ENCODE measurements at places on chromosomes 2 and 18. TPM values are rescaled to one million over a fixed set of nuclear protein-coding genes. Genes with fewer than 3 reads are reported as not detected.
A peak's percentile ranks its signal among the peaks of the same experiment; 100 is the strongest.

GRCh38 chr2:232014681-232015080, 53.2 kb downstream of the DIS3L2 start:
- DNase-seq, result no peak

DNA sequence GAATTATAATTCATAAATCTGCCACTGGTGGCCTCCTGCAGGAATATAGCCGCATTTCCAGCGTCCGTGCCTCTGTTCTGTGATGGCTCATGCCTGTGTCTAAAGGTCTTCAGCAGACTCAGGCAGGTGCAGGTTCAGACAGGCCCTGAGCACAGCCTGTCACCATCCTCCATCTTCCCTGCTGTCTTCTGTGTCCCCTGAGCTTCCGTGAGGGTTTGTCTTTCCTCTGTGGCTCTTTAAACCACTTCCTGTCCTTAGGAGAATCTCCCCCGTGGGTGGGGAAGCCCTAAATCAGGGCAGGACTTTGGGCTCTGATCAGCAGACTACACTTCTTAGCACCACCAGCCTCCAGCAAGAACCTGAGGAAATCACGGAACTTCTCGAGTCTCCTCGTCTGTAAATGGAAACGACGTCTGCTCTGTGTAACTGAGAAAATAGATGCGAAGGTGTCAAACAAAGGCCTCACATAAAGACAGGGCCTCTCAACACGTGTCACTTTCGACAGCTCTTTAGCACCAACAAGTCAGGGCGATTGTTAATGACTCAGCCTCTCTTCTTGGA, 24.1 kb upstream of the NFATC1 start:
- DNase-seq, result peak; percentile 71

DNA sequence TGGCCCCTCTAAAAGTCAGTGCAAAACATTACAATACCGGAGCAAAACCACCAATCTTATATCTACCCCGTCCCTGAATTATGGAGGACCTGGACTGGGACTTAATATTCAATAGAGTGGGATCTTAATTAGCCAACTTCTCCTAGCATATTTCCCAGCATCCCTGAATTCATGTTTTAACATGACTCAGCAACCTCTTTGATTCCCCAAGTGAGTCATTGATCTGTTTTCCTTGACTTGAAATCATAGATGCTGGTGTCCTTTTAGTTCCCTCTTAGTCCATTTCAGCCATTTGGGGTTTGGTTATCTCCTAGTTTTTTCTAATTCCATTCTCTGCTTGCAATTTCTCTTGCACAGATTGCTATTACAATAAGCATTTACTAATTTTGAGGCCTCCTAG, 677.7 kb upstream of the CELF4 start:
- no peak for DNase-seq

DNA sequence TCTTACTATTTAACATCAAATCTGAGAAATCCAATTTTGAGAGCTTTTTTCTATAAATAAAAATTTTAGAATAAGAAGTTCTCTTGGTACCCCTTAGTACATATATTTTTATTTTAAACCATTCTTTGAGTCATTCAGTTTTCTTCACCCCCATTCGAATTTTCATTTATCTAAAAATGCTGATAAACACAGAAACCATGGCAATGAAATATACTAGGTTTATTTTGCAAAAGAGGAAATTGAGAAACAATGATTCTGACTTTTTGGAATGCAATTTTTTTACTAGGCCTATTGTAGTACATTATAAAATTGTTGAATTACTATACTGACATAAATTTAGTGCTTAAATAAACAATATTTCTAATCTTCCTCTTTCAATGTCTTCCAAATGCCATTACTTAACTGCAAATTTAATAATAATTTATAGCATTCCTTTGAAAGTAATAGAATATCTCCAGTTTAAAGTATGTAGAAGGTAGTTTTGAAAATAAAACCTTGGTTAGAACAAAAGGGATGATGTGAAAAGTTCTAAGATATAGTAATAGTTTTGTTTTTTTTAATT, 46.3 kb downstream of the TANK start:
- no peak for DNase-seq

LMAN2L gene
- 17.0 TPM for total RNA-seq

INO80D gene
- 20.8 TPM for total RNA-seq

C1GALT1C1L gene
- 0.48 TPM for total RNA-seq
